ENCODE measurements at places on chromosomes 16 and 17.
A peak's percentile ranks its signal among the peaks of the same experiment; 100 is the strongest.

DNA sequence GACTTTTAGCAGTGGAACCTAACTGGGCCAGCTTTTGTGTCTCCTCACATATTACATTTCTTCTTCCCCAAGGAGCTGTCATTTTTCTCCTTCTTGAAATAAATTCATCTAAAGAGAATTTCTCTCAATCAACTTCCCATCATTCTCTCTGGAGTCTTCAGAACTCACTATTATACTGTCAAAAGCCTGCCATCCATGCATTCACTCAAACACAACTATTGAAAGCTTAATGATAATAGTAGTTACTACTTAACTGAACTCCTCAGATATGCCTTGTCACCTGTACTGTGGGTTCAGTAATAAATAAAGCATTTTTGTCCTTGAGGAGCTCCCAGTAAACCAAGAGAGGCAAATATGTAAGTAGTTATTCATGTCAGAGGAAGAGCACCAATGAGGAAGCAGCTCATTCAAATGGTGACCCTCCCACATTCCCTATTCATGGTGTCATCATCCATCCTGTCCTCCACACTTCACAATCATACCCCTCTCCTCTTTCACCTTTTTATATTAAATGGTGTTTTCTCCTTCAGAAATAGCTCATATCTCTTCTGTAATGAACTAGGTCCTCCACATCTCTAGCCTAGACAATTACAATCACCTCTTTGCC is 162.6 kb downstream of the CA10 start:
- DNase-seq: no peak

DNA sequence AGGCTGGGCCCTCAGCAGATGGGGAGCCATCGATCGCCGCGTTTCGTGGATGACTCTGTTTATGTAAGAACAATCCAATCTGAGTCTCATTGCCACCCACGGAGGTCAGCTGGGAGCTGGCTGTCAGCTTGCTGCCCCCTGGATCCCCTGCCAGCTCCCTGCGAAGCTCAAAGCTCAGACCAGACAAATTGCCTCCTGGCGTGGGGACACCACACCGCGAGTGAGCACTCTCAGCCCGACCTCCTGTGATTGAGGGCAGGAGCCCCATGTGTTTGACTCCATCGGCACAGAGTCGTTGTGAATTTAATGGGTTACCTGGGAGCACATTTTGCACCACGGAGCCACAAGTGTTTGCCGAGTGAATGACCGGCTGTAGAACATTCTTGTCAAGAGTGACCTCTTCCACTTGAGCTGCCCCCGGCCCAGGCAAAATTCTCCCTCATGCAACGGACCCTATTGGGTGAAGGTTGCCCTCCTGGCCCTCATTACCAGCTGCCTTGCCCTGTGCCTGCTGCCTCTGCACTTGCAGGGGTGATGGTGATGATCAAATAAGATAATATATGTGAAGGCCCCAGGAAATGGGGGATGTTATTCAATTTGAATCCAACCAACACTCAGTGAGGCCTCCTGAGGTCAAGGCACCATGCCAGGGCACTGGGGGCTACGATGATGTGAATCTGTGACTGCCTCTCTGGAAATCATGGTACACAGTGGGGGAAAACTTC is 7.6 kb upstream of the GFAP start:
- no peak for DNase-seq

DNA sequence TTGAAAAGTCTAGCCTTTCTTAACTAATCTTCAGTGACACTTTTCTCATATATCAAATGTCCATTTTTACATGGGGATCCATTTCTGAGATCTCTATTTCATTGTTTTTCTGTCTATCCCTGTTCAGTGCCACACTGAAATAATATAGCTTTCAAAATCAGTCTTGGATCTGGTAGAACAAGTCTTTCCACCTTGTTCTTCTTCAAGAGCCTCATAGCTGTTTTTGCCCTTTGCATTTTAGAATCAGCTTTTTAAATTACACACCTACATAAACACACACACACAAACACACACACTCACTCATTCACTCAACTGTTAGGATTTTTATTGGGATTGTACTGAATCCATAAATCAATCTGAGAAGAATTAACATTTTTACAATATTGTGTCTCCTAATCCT is 19.2 kb downstream of the GSDMB start:
- no peak for DNase-seq

GRCh38 chr17:16622540-16623277 is 30.9 kb downstream of the ZNF624 start:
- DNase-seq: no peak

DNA sequence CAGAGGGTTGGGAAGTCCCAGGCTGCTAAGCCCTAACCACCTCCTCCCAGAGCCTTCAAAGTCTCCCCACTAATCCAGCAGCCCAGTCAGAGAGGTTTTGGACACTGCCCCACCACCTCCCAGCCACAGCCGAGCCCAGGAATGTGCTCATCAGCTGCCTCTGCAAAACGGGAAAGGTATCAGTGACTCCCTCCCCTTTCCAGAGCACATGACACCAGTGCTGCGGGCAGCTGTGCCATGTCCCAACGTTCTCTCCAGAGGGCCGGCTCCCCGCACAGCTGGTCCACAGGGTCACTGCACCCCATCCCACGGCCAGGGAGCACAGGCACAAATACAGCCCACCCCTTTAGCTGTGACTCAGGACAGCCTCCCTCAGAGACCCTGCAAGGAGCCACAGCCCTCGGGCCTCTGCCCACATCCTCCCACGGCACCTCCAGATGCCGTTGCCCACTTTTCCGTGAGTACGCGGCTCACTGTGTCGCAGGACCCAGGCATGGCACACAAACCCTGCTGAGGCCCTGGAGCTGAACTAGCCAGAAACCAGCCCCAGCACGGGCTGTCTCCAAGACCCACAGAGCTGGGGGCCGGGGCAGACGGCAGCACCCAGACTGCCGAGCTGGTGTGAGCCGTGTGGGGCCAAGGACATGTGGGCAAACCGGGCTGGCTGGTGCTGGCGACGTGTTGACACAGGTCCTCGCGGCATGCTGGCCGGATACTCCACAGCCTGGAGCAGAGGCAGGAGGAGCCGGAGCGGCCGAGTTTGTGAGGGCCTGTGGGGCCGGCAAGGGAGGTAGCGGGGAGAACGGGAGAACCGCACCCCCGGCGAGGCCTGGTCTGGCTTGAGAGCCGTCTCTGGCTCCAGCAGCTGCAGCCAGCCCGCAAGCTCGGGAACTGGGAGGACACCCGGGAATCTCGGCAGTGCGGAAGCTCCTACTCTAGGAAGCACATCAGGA is 6.3 kb upstream of the PPP1R27 start:
- no peak for DNase-seq

GRCh38 chr17:18101828-18102227 is 6.7 kb upstream of the MYO15A start:
- DNase-seq: no peak

DNA sequence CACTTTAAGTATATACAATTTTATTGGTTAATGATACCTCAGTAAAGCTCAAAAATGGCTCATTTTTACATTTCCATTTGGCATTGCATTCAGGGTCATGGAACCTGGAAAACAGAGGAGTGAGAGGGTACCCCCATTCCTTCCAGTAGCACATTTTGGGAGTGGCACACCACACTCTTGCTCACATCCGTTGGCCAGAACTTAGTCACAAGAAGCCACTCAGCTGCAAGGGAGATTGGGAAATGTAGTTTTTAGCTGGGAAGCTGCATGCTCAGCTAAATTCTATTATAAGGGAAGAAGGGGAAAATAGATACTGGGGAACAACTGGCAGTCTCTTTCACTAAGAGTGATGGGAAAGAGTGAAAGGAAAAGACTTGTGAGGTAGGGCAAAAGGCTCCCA is 102.5 kb upstream of the TMEM97 start:
- peak; percentile 23 for DNase-seq

DNA sequence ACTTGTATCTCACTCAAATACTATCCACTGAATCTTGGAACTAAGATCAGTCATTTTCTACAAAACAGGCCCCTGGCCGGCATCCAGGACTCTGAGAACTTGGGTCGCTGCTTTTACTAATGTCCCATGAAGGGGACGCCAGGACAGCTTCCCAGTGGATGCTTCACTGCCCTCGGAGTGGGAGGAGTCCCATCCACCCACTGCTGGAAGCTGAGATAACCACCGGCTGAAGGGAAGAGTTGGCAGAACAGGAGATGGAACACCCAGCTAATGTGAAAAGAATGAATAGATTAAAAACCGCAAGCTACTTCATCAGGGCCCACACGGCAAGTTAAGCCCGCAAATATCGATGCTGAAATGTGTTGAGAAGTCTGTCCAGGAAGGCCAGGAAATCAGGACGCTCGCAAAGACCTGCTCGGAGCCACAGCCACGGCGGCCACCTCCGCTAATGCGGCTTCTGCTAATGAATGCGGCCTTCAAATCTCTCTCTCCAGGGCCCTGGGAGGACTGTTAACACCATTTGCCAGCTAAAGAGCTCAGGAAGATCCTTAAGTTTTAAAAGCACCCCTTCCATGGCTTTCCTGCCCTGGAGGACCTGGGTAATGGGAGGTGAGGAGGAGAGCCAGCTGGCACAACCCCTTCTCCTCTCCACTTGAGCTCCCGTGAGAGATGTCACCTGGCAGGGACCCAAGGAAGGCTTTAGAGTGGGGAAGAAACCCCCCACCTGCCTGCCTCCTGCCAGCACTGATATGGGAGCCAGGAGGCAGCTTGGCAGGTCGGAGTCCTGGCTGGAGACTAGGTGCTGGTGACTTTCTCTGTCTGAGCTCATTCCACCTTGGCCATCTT is 226.6 kb upstream of the RPL38 start:
- no peak for DNase-seq

GRCh38 chr17:29546085-29546484 is 20.8 kb downstream of the ABHD15 start:
- peak; percentile 27 for DNase-seq

DNA sequence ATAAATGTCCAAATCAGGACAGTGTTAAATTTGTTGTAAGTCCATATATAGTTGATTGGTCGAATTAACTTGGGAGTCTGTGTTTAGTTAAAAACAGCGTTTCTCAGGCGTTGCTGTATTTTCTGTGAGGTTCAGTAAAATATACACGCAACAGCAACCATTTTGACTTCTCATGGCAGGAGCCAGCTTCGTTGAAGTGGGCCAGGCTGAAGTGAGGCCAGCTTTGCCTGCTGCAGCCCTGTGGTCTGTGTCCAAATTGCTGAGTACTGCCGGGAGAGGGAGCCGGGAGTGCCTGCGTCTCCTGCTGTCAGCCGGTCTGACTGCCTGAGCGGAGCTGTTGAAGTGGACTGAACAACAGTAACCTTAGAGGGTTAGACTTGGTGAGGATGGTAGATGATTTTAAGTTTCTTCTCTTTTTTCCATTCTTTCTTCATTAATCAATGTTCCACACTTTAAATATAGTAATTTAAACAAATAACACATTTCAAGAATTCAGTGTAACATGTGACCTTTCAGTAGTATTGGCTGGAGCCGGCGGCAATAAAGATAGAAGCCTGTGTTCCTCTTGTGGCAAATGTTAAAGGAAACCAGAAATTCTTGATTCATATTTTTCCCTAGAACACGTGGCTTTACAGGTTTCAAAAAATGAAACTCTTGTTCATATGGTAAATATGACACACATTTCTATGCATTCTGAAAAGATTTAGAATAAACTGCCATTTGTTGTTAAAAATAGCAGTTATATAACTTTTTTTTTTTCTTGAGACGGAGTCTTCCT is 37.0 kb upstream of the ZNF750 start:
- DNase-seq: peak; percentile 58

DNA sequence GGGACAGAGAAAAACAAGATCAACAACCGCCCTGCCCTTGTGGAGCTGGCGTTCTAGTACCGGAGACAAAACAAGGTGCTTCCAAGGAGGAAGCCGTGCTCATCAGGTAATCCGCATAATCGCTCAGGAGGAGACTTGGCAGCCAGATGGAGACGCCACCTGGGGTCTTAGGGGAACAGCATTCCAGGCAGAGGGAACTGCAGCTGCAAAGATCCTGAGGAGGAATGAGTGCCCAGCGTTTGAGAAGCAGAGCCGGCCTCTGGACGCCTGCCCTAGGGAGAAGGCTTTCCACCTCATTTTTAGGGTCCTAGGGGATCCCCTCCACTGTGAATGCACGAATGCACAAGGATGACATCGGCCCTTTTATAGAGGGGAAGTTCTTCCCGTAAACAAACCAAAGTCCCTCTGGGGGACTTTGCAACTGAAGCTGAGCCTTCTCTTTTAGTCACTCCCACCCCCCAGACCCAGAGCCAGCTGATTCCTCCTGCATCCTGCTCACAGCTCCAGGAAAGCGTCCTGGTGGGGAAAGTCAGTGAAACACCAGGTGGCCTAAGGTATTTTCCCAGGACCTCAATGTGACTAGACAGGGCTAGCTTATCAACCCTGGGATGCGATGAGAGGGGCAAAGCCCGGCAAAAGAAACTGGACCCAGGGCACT is 13.2 kb upstream of the MPRIP start:
- no peak for DNase-seq

GRCh38 chr17:65050438-65050837 is 6.1 kb downstream of the GNA13 start:
- DNase-seq: no peak

- peak; percentile 95 for DNase-seq
Measured at GRCh38 chr17:43171586-43172487, 823 bp downstream of the NBR1 start.

DNA sequence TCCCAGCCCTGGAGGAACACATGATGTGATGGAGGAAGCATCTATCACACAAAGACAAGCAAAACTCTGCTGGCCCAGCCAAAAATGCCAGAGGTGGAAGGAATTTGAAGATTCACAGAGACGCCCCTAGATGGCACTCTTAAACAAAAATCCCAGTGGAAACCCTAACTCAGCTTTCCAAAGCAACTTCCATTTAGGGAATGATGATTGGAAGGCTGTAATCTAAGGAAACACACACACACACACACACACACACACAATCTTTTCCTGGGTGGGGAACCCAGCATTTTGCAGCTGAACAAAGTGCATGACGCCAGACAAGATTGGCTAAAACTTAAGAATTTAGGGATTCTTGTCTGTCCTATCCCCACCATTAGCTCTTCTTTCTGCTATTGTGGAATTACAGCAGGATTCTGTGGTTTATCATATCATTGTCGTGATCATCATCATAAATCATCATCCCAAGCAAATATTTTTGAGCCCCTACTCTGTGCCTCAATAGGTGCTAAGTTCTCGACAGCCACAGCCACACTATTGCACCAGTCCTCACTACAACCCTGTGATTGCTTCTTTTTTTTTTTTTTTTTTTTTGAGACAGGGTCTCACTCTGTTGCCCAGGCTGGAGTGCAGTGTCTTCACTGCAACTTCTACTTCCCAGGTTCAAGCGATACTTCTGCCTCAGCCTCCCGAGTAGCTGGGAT is 1.6 kb upstream of the LDAF1 start:
- DNase-seq: peak; percentile 89

GRCh38 chr17:43873091-43873490 is 26.1 kb downstream of the CD300LG start:
- DNase-seq: no peak

DNA sequence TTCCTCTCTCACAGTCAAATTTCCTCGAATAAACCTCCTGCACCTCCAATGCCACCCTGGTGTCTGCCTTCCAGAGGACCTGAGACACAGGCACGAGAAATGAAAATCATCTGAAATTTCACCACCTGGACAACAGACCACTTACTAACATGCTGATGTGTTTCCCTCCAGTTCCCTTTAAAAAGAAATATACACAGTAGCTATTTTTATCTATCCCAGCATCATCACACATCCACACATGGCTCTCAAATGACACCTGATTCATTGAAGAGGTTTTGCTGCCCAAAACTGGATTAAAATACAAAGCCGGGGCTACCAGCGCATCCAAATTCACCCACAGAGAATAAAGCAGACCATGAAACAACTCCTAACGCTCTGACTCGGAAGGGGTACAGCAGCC is 13.9 kb downstream of the ELAC2 start:
- DNase-seq: no peak
